ENCODE measurements at places on chromosomes 16 and 17. TPM values are rescaled to one million over a fixed set of nuclear protein-coding genes. Genes with fewer than 3 reads are reported as not detected.

DNA sequence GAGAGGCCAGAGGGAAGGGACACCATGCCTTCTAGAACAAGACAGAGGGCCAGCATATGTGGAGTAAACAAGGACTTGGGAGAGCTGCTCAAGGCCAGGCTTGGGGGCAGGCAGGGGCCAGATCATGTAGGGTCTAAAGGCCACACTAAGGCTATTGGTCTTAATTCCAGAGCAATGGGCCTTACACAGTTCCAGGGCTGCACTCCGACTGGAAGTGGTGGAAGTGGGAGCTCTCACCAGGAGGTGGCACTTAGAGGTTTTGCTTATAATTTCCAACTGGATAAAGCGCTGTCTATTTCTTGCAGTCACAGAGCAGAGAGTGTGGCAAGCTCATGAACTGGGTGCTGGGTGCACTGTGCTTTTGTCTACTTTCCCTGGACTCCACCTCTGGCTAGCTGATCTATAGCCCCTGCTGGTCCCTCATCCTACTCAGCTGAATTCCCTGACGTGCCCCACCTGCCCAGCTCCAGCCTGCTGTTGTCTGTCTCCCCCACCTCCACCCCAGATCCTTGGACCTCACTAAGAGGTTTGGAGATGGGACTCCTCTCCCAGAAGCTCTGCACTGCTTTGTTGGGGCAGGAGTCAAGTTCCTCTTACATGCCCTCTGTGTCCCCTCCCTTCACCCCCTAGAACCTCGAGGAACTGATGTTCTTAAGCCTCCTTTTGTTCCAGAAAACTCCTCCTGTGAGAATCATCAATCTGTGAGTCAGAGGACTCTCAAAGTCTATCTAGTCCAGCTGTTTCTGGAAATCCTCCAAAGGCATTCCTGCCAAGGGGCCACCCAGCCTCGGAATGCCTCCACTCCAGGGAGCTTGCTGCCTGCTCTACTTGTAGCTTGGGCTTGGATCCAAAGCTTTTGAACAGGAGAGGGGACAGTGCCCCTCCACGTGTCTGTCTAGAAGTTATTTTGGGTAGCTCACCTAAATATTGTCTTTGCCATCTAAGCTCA, 48.1 kb upstream of the KSR1 start:
- no peak for DNase-seq

VAMP2 gene
- total RNA-seq = 13.9 TPM

GRAPL gene
- total RNA-seq = 4.0 TPM

PIPOX gene
- not detected for total RNA-seq

DNA sequence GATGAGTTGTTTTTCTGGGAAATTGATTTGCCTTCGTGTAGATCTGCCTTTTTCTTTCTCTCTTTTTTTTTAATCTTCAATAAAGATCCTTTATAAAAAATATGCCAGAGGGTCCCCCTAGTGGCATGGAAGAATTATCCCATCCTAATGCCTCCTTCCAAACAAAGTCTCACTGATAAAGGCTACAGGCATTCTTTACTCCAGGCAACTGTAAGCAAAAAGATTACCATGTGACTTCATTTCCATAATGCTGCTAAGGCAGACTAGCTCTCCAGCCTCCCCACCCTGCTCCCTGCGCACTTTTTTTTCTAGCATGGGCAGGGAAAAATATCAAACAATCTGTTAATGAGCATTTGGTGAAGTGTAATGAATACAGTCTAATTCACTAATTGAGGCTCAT, 220.2 kb upstream of the CDH8 start:
- no peak for DNase-seq

- no peak for DNase-seq
Measured at GRCh38 chr17:72872396-72872795, 220.1 kb downstream of the SLC39A11 start.

DNA sequence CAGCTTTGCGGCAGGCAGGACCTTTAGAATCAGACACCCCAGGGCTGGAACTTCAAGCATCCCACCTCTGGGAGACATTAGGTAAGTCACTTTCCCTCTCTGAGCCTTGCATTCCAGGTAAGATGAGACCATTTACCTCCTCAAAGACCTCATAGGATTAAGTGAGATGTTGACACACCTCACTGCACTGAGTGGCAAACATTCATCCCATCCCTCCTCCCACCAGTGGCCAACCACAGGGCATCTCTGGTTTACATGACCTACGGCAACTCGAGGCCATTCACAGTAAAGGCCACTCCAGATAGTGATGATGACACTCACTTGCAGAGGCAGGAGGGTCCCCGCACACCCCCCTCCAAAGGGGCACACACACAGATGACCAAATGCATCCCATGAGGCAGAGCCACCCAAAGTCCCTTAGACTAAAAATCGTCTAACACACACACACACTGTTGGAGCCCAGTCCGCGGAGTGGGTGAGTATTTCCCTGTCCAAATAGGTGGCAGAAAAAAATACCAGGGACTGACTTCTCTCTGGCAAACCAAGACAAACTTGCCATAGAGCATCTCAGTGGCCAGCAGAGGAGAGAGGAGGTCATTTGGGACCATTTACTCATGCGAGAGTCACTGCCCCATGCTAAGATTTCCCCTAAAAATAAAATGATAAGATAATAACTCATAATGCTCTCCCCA, 454.9 kb downstream of the SOX9 start:
- no peak for DNase-seq

- peak; percentile 69 for DNase-seq
Measured at GRCh38 chr17:75589012-75589918, 1.7 kb downstream of the MYO15B start.

CCP110 gene
- 7.9 TPM for total RNA-seq

DNA sequence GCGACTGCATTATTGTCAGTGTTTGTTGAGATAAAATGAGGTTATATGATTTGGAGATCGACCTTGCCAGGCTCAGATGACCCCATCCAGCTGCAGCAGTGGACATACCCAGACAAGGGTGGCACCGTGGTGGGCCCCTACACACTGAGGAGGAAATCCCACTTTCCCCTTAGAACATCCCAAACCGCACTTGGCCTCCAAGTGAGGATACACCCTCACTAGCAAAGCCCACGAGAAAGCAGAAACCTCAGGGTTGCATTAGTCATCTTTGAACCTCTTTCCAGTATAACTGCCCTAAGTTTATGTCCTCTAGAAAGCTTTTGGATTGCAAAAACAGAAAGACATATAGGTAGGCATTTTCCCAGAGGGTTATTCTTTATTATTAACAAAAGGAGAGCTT, 101.5 kb downstream of the CLEC16A start:
- DNase-seq = no peak

KRT9 gene
- total RNA-seq = not detected

DNA sequence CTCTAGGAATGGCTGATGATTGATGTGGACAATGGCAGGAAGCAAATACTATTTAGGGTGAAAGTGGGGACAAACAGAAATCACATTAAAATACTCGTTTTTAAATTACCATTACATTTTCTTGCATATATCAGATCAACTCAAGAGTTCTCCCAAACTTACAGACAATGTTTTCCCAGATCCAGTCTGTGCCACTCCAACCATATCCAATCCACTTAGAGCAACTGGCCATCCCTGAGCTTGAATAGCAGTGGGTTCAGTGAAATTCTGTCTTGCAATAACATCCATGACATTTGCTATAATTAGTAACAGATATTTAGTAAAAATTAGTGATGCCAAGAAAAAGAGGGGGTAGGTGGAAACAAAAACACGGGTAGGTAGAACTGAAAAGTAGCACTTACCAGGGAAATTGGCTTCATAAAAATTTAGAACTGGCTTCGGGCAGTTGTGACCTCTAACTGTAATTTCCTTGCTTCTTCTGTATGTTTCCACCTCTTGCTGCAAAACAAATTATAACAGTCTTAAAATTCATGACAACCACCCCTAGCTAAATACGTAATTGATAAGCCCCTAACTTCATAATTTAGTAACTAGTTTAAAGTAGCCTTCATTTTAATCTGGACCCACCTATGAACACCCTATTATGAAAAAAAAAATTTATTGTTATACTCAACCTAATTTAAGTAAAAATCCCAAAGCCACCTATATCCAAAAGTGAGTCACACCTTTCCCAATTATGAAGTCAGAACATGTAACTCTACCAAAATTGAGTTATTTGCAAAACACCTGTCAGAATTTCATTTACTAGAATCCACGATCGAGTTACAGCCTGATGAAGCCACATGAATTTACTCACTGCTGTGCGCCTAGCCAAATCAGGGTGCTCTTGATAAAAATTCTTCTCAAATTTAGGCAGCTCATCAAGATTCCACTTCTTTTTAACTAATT, 2.0 kb downstream of the DDX5 start:
- DNase-seq = no peak

CA7 gene
- not detected for total RNA-seq

GAA gene
- total RNA-seq = 14.3 TPM

KCNJ16 gene
- total RNA-seq = not detected
